ENCODE measurements at places on chromosomes 12 and 14. TPM values are rescaled to one million over a fixed set of nuclear protein-coding genes. Genes with fewer than 3 reads are reported as not detected.

- DNase-seq, result no peak
Measured at GRCh38 chr12:7917392-7918267, 18.4 kb downstream of the SLC2A3 start.

DNA sequence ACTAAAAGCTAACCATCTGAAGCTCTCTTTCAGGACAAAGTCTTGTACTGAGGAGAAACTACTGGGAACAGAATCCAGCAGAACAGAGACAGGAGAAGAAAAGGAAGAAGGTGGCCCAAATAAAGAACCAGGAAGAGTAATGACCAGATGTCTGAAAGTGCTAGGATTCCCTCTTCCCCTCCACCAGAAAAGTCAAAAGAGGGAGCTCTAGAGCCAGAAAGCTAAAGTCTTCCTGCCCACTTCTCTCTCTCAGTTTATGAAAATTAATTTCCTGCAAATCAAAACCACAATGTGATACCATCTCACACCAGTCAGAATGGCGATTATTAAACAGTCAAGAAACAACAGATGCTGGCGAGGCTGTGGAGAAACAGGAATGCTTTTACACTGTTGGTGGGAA is 47.2 kb downstream of the SPPL3 start:
- DNase-seq, result no peak

GRCh38 chr12:103745962-103746361 is 95.1 kb downstream of the NT5DC3 start:
- no peak for DNase-seq

The TAS2R42 gene
- 0.06 TPM for polyA plus RNA-seq

The TEAD4 gene
- polyA plus RNA-seq, result 5.5 TPM

The KRT6A gene
- polyA plus RNA-seq, result 0.01 TPM

The ZC3H10 gene
- polyA plus RNA-seq, result 4.5 TPM

Measured in large intestine (tissue), 12 donors.